Activated gamma-delta T cell treated with anti-CD3 and anti-CD28 coated beads, Interleukin-2, amount 50 U/mL, for 16 hours (primary cell): ENCODE measurements at places on chromosomes 3 and 15.

- DNase-seq, result no peak
Measured at GRCh38 chr3:132083583-132084279, 48.9 kb upstream of the CPNE4 start.

GRCh38 chr3:108090049-108090700, 656 bp downstream of the CD47 start:
- DNase-seq, result peak; percentile 36

DNA sequence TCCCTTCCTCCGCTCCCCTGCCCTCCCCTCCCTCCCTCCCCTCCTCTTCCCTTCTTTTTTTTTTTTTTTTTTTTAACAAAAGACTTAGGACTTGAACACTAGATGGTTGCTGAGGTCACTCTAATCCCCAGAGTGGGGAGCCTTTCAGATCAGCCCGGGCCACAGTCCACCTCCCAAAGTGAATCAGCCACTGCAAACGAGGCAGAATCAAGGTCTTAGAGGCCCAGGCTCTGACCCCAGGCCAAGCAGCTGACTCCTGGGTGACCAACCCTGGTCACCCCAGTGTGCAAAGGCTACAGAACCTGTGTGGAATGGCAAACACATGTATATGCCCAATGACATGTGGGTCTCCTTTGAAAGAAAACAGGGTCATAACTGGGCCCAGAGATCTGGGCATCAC, 18.3 kb upstream of the EHD4 start:
- DNase-seq, result no peak

DNA sequence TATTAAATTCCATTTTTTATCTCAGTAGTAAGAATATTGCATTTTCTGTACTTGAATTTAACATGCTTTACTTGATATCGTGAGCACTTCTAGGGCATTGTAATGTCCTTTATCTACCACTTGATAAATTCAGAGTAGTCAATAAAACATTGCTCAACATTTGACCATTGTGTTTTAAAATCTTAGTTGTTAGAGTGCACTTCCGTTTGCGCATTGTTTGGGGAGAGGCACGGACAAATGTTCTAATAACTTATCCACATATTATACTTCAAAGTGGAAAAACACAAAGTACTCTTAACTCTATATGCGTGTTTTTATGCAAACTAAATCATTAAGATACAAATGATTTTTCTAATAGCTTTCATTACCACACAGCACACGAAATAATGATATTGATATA, 419 bp downstream of the FAM227B start:
- no peak for DNase-seq

DNA sequence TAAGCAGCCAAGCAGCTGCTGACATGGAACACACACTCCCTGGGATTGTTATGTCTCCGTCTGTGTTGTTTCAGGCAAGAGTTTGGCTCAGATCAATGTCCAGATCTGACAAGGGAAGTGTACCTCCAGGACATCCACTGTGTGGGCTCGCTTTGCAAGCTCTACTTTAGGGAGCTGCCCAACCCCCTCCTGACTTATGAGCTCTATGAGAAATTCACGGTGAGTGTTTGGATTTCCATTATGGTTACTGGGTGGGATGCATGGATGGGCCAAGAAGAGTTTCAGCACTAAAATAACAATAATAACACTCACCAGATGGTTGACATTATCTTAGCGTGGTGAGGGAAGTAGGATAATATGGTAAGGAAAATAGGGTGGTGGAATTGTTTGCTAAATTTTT, 74.1 kb downstream of the ARHGAP31 start:
- DNase-seq, result no peak

- no peak for DNase-seq
Measured at GRCh38 chr3:52324676-52325075, 8.6 kb downstream of the DNAH1 start.

GRCh38 chr3:196327405-196327804, 9.4 kb upstream of the DYNLT2B start:
- no peak for DNase-seq

DNA sequence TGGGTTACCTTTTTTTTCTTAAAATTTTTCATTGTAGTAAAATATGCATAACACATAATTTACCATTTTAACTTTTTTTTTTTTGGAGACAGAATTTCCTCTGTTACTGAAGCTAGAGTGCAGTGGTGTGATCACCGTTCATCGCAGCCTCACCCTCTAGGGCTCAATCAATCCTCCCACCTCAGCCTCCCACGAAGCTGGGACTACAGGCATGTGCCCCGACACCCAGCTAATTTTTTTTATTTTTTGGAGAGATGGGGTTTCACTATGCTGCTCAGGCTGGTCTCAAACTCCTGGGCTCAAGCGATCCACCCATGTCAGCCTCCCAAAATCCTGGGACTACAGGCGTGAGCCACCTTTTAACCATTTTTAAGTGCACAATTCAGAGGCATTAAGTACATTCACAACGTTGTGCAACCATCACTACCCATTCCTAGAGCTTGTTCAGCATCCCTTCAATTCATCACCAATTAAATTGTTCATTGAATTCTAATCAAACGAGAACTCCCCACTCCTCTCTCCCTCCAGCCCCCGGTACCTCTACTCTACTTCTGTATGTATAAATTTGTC, 44.6 kb downstream of the BHLHE40 start:
- no peak for DNase-seq

DNA sequence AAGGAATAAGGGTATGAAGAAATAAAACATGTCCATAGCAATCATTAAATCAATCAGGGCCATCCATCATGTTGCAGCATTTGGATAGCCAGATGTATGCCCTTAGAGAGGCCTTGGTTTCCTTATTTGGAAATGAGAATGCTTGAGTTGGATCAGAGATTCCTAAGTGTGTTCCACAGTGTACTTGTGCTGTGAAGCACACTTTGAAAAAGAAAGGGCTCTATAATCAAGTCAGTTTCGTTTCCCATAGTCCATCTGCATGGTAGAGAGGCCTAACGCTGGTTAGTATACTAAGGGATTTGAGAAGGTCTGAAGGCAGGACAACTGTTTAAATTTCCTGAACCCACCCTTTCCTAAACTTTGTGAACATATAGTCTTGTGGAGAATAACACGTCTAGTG, 30.9 kb downstream of the RBMS3 start:
- DNase-seq, result no peak

- DNase-seq, result no peak
Measured at GRCh38 chr15:101480613-101481380, 8.7 kb downstream of the PCSK6 start.

DNA sequence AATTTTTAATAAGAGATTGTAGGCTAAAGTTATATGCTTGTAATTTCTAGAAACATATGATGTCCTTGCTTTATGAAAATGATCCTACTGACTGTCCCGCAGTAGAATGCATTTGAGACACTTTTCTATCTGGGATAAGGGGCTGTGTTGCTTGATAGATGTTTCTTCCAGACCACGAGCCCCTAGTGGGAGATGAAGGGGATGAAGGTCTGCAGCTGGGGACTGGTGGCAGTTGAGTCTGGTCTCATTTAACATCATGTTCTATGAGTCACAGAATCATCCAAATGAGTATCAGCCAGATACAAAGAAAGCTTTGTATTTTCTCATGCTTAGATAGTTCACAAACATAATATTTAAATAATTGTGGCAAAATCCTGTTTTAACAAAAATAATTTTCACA, 84.3 kb upstream of the PRTG start:
- DNase-seq, result no peak

DNA sequence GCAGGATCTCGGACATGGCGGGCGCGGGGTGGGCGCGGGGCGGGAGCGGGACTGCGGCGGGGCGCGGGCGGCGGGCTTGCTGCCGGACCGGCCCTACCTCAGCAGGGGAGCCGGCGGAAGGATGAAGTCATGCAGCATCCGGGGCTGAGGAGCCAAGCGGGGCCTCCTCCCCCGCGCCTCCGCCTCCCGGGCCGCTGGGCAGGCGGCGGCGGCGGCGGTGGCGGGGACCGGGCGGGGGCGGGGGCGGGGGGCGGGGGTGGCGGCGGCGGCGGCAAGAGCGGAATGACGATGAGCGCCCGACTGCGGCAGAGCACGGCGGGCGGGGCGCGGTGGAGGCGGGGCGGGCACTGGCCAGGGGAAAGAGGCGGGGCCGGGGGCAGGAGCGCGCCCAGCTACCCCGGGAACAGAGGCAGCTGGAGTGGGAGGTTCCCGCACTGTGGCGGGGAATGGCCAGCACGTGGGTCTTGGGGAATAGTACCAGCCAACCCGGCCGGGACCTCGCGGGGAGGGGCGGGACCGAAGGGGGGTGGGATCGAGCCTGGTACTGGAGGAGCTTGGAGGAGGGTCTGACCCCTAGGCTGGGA, at the start of gene CAMK2N2:
TSS of gene CAMK2N2 (minus strand) at position 284 of the 584 bp plus-strand sequence. CDS start at position 16, 268 bp downstream.
- peak; percentile 36 for DNase-seq

GRCh38 chr15:87549296-87549695, 707.2 kb downstream of the NTRK3 start:
- no peak for DNase-seq

DNA sequence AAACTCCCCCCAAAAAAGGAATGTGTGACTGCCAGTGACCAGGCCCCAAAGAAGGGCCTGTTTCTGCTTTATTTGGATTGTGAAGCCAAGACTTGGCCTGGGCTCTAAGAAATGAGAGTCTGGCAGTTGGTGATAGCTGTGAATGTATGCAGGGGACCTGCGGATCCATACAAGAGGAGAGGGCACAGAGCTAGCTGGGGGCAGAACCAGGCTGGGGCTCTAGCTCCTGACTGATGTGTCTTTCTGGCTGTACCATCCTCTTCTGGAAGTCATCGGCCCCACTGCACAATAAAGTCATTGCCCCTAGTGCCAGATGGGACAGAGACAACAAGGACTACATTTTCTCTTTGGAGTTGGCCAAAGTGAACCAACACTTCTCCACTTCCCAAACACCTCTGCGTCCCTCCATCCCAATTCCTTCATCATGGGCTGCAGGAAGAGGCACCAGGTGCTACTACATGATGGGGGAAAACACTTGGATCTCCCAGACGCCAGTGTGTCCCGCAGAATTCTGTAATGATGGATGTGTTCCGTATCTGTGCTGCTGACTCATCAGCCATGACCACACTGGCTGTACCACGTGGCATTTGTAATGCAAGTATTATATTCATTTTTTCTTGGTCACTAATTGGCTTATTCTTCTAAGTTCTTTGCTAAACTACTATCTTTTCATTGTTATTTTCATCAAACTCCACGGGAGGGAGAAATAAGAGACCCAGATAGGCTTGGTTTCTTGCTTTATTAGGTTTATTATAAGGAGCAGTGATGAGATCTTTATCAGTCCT, 1.7 kb upstream of the PLA2G4F start:
- no peak for DNase-seq

- no peak for DNase-seq
Measured at GRCh38 chr3:150073031-150073430, 102.3 kb upstream of the PFN2 start.

DNA sequence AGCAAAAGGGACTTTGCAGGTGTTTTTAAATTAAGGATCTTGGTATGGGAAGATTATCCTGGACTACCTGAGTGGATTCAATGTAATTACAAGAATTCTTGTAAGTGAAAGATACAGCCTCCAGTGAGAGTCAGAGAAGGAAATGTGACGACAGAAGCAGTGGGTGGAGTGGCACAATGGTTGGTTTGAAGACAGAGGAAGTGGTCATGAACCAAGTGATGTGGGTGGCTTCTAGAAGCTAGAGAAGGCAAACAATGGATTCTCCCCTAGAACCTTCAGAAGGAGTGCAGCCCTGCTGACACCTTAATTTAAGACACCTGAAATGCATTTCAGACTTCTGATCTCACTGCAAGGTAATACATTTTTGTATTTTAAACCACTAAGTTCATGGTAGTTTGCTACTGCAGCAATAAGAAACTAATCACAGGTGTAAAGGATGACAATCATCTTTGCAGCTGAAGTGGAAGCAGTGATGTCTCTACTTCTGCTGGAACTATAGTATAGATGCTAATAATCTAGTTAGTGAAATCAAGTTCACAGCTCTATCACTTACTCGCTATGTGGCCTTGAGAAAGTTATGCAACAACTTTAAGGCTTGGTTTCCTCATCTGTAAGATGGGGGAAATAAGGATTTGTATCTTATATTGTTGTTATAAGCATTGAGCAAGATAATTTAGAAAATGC, 403.4 kb upstream of the SUCLG2 start:
- DNase-seq, result peak; percentile 53

GRCh38 chr3:195065864-195066185, 205.1 kb downstream of the XXYLT1 start:
- no peak for DNase-seq

DNA sequence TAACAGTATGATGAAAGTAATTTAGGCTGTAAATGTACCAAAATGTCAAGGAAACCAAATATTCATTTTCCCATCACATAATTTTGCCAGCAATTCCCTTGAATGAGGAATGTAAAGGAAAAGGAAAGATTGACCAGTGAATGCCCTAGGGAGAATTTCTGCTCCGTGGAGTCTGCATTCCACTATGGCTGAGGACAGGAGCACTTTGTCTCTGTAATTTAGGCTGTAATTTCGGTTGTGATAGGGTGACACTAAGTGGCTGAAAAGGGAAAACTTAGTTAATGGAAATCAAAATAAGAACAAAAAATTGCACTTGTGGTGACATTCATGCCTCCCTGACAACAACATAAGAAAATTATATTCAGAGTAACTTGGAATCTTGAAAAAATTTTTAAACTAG, 8.3 kb upstream of the TMEM207 start:
- DNase-seq, result no peak

DNA sequence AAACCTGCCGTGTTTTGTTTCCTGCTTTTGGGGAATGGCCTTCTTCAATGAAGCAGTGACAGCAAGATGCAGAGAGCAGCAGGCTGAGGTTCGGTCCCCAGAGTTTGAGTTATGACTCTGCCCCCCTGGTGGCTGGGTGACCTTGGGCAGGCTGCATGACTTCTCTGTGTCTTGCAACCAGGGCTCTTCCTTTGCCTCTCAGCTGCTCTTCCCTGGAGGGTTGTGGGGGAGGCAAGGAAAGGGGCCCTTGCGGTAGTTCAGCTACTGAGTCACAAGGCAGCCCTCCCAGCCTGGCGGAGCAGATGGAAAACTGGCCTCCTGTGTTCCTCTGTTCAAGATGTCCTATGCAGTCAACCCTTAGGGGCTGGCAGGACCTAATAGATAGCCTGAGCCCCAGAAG, 17.1 kb downstream of the CTXND1 start:
- DNase-seq, result no peak

DNA sequence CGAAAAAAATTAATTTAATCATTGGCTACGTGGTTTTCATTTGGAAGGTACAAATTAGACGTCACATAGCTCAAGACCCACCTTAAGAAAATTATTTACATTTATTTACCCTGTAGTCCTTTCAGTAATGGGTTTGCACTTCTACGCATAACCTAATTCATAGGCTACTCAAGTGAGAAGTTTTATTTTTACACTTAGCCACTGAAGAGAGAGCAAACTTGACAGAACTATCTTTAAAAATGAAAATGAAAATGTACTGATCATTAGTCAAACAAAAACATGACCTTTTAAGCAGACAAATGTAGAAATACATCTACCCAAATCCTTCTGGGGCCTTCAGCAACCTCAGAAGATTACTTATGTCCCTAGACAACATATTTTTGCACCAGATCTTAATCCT, 269.4 kb upstream of the TTC14 start:
- no peak for DNase-seq
